AML-193 (cell line): ENCODE measurements at places on chromosomes 1 and 21.

DNA sequence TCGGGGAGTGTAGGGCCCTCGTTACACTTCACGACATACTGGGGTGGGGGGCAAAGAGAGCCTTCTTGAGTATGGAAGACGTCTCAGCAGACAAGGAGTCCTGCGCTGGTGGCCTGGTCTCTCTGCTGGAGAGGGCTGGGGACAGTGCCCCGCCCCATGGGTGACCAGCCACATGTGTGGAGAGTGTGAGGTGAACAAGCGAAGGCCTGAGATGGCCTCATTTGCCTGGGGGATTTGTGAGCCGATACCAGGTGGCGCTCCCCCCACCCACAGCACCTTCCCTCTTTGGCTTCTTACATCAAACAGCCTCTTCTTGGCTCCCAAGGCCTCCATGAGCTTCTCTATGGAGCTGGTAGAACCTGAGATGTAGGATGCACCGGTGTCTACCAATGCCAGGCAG, 4.0 kb upstream of the ETNK2 start:
- DNase-seq, result no peak

GRCh38 chr1:67760030-67760821, 73.0 kb downstream of the GNG12 start:
- DNase-seq, result peak; percentile 13

DNA sequence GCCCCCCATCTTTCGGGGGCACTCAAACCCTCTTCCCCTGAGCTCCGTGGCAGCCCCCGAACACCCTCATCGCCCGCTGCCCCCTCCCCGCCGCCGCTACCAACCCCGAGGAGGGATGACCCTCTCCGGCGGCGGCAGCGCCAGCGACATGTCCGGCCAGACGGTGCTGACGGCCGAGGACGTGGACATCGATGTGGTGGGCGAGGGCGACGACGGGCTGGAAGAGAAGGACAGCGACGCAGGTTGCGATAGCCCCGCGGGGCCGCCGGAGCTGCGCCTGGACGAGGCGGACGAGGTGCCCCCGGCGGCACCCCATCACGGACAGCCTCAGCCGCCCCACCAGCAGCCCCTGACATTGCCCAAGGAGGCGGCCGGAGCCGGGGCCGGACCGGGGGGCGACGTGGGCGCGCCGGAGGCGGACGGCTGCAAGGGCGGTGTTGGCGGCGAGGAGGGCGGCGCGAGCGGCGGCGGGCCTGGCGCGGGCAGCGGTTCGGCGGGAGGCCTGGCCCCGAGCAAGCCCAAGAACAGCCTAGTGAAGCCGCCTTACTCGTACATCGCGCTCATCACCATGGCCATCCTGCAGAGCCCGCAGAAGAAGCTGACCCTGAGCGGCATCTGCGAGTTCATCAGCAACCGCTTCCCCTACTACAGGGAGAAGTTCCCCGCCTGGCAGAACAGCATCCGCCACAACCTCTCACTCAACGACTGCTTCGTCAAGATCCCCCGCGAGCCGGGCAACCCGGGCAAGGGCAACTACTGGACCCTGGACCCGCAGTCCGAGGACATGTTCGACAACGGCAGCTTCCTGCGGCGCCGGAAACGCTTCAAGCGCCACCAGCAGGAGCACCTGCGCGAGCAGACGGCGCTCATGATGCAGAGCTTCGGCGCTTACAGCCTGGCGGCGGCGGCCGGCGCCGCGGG, 837 bp downstream of the FOXD3 start:
- DNase-seq, result no peak

DNA sequence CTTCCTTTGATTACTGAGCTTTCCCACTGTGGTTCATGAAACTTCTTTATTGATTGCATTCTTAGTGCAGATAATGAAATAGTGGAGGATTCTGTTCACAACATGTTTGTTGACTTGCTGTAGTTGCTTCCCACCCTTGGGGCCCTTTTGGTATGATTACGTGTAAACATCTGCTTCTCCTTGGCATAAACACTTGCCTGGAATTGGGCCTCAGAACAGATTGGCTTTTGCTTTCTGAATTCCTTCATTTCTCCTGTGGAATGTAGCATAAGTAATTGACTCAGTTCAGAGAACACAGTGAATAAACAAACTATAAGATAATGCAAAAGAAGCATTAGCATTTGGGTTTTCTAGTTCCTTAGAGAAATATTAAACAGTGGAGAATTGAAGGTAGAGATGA, 59.5 kb upstream of the LAMC2 start:
- DNase-seq, result no peak

- no peak for DNase-seq
These were observed 310.0 kb downstream of the LMO4 start for GRCh38 chr1:87638636-87639035.

DNA sequence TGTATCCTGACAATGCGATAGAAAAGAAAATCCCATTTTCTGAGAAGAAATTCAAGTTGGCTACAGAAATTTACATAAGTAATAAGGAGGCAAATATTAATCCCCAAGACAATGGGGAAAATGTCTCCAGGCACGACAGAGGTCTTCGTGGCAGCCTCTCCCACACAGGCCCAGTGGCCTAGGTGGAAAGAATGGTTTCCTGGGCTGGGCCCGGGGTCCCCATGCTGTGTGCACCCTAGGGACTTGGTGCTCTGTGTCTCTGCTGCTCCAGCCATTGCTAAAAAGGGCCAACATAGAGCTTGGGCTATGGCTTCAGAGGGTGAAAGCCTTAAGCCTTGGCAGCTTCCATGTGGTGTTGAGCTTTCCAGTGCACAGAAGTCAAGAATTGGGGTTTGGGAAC, 102.5 kb upstream of the LYPLAL1 start:
- no peak for DNase-seq

DNA sequence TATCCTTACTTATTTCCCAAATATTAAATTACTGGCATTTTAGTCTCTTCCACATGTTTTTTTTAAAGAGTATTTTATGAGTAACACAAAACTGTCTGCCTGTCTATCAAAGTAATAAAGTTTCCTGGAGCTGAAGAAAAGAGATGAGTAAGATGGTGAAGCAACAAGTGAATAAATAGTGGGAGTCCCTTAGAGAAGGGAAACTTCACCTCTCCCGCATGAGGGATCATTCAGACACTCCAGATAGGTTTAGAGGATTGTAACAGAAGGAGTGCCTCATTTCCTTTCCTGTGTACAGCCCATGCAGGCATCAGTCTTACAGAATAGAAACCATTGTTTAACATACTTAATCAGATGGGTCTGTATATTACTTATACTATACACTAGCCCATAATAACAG, 205.7 kb downstream of the USP25 start:
- DNase-seq, result no peak

DNA sequence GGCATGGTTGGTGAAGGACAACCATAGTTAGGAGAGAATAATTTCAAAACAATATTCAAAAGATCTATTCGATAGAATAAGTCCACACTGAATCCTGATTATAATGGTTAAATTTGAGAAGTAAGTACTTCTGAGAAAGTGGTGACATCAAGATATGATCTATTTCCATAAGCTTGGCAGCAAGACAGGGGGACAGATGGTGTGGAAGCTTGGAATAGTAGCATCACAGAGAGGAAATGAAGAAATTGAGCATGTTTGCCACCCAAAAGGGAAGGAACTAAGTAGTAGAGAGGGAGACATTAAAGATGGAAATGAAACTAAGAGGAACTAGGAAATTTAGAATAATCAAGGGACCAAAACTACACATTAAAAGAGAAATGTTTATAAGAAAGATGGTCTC, 94.5 kb downstream of the OLFM3 start:
- no peak for DNase-seq
